ENCODE measurements at places on chromosomes 13 and 19.

DNA sequence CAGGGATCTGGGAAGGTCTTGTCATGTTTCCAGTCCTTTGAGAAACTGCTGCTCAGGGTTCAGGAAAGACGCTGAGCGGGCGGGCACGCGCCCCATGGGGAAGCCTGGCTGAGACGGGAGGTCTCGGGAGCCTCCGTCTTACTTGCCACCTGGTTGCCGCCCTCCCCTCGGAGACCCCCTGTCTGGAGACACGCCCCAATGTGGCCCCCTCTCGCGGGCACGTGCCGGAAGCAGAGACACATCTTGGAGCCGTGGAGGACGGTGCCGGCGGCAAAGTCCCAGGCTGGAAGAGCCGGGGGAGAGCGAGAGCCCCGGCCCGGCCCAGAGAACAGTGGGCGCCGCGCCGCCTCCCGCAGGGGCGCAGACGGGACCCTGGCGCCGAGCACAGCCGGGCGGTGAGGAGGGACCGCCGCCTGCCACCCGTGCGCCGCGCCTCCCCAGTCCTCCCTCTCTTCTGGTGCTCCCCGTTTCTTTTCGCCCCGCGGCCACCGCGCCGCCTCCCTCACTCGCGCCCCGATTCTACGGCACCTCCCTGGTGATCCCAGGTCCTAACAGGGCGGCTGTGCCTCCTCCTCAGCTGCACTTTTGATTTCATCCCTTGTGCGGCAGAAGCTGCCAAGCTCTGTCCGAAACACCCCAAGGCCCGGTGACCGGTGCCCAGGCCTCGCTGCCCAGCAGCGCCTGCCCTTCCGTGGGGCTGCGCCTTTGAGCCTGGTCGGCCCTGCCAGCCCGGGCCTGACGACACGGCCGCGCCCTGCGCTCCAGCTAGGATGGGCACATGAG lies 15.5 kb downstream of the GJB2 start:
- no peak for DNase-seq

GRCh38 chr19:45280471-45280961 lies 29.4 kb downstream of the MARK4 start:
- DNase-seq: no peak

DNA sequence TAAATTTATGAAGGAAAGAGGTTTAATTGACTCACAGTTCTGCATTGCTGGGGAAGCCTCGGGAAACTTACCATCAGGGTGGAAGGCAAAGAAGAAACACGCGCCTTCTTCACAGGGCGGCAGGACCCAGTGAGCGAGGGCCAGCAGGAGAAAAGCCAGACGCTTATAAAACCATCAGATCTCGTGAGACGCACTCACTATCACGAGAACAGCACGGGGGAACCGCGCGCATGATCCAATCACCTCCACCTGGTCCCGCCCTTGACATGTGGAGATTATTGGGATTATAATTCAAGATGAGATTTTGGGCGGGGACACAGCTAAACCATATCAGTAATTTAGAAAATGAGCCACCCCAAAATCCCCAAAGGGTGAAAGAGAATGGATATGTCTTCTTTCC lies 187.1 kb downstream of the RAP2A start:
- DNase-seq: no peak

DNA sequence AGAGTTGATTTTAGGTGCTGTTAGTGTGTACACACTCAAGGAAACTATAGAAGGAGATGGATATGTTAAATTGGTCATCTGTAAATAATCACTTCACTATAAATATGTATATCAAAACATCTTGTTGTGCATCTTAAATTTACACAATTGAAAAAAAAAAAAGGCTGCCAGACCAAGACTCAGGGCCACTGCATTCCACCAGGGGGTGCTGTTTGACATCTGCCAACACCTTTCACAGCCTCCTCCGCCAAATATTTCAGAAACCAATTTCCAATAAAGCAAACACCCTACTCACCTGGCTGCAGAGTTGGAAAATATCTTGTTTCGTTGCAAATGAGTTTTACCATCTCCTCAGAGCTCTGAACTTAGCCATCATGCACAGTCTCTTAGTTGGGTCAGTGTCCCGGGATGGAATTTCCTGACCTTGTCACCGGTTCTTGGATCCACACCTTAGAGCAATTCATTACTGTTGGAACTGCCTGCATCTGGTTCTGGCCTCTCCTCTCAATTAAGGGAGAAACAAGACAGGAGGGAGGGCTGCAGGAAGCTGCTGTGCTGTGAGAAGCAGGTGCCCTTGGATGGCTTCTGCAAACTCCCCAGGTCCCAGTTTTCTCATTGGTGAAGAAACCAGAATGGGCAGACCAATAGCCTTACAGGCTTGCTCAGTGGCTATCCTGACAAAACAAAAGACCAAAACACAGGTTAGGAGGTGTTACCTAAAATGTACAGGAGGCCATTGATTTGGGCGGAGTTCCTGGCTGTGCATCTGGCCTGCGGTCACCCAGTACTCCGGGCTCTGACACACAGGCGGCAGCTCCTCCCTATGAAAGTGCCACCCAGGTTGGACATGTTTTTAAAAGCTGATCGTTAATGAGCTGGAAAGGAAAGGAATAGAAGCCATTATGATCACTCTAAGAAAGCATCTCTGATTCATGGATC lies 746.6 kb downstream of the UQCRFS1 start:
- DNase-seq: peak; percentile 4

DNA sequence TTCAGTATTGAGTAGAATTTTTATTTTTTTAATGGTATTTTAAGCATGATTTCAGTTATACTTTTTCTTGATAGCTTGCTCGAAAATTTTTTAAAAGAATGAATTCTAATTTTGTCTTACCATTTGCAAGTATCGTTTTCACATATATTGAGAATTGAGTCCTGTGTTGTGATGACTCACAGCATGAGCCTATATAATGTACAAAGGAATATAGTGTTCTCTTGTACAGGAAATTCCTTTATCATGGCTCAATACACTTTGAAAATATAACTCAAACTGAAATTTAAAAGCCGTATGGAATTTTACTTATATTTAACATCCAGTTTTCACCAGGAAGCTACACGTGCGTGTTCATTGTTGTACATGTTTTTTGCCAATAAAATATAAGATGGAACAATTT lies 161.1 kb upstream of the TMTC4 start:
- no peak for DNase-seq

DNA sequence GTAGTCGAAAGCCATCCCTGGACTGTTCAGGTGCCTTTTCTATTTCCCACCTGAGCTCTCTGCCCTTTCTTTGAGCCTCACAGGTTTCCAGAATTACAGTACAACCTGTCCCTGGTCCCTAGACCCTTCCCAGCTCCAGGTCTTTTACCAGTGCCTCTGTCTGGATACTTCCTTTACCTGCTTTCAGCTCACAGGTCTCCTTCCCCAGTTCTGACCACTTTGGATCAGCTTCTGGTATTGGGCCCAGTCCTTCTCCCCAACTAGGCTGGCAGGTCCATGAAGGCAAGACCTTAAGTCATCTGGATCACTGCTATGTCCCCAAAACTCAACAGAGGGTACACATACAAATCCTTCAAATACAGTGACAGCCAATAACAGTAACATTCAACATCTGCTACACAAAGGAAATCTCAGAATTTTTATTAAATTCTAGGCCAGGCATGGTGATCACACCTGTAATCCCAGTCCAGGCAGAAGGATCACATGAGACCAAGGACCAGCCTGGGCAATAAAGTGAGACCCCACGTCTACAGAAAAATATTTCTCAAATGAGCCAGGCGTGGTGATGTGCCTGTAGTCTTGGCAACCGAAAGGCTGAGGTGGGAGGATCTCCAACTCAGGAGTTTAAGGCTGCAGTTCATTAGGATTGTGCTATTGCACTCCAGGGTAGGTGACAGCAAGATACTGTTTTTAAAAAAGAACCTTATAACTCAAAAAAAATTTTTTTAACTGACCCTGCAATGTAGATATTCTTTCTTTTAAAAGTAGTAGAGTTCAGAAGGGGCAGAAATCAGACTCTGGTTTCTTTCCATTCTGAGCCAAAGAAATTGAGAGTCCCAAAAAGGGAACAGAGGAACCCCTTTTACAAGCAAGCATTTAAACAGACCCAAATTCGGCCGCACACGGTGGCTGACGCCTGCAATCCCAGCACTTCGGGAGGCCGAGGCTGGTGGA lies 1.3 kb downstream of the RPS16 start:
- no peak for DNase-seq

DNA sequence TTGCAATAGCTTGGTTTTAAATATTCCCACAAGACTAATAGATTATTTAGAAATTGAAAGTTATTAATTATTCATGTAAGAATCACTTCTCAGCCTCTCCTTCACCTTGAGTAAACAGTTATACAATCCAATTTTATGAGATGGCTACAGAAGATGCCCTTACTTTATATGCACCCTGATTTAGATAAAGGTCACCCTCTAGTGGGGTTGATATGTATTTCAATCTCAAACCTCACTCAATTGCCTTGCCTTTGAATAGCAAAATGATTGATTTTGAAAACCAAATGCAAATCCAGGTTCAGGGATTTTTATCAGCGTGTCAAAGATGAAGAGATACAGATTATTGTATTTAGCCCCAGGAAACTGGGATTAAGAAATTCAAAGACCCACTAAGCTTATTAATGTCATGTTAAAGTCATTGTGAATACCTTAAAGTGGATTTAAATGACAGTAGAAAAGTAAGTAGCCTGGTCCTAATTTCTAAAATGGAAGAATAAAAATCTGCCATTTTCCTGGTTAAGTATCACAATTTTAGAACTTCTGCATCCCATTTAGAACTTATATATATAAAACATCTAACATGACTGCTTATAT lies 305.1 kb downstream of the ITGBL1 start:
- DNase-seq: peak; percentile 46

GRCh38 chr13:112575675-112576074 lies 12.3 kb downstream of the TUBGCP3 start:
- no peak for DNase-seq

- DNase-seq: no peak
These were observed 898.7 kb downstream of the UQCRFS1 start for GRCh38 chr19:28314287-28314686.

- DNase-seq: no peak
These were observed 5.3 kb downstream of the RFX1 start for GRCh38 chr19:14000691-14001375.

DNA sequence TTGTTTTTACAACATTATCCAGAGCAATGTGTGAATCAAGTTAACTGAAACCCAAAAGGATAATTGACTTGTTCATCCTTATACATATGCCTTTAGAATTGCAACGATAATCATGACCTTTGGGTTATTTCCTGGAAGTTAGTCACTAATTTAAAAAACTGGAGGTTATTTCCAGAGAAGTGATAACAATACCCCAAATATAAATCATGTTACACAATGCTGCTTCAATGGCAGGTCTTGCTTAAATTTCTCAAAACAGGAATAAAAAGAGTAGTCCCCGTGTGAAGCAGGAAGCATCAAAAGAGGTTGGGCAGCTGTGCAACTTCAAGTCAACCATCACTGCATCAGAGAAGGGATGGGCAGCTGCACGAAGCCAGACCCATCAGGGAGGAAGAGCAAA lies 134.4 kb downstream of the EFNB2 start:
- no peak for DNase-seq

DNA sequence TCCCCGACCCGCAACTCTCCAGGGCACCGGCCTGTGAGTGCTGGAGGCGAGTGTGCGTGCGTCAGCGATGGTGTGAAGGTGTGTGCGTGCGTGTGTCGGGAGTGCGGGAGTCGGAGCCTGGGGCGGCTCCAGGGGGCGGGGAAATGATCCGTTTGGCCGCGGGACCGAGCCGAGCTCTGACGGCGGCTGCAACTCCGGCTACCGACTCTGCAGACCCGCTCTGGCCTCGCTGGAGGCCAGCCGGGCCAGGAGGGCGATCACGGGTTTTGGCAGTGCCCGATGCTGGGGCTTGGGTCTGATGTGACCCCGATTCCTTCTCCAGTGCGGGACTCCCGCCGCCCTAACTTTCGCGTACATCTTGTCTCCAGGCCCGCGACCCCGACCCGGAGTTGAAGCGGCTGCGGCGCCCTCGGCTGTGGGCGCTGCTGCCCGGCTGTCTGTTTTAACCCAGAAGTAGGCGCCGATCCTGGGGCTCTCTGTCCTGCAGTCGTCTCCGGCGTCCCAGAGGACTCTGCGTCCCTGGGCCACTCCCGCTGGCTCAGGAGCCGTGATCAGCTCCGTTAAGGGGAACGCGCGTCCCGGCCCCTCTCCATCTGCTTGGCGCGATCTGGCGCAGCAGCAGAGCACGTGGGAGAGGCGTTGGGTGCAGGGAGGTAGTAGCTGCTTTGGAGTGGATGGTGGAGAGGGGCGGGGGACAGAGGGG lies 1.2 kb downstream of the CHST8 start:
- no peak for DNase-seq

DNA sequence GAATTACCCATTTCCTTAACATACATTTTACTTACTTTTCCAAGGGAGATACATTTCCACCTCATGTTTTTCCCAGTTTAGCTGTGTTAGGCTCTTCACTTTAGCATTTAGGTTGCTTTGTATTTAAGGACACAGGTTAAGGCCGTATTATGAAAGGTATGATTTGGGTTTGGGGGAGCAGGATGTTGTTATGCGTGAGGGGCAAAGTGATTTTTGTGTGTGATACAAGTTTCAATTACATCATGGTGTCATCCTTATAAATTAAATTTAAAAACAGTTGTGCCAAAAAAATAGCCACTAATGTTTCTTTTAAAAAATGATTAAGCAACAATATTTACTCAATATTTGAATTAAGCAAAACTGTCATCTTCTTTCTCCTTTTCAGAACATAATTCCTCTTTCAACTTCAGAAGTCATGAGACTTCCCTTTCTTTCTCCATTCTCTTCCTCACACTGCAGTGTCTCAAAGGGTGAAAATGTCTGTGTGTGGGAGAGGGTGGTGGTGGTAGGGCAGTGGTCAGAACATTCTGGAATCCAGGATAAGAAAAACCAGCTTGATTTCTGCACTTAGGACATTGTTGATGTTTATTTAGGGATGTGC lies 126.2 kb downstream of the KCNRG start:
- no peak for DNase-seq

DNA sequence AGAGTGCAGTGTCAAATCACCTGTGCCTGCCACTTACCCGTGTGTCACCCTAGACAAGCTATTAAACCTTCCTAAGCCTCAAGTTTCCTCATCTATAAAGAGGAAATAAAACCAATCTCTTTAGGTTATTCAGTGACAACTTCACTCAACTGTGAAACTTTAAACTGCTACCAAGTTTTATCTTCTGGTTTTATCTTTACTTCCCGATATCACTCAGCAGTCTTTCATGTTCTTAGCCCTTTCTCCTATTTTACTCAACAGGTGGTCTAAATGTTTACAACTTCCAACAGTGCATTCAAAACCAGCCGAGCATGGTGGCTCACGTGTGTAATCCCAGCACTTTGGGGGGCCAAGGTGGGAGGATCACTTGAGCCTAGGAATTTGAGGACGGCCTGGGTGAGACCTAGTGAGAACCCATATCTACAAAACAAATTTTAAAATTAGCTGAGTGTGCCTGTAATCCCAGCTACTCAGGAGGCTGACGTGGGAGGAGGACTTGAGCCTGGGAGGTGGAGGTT lies 59.6 kb downstream of the GPALPP1 start:
- no peak for DNase-seq

- no peak for DNase-seq
These were observed 1.0 kb downstream of the DCLK1 start for GRCh38 chr13:36130193-36130551.

Data from NCI-H446 treated with DMSO at 0.1 percent for 48 hours (cell line).